ENCODE measurements at places on chromosomes 4 and X.

GRCh38 chr4:77146186-77147078 is 10.6 kb upstream of the CCNG2 start:
- no peak for DNase-seq

DNA sequence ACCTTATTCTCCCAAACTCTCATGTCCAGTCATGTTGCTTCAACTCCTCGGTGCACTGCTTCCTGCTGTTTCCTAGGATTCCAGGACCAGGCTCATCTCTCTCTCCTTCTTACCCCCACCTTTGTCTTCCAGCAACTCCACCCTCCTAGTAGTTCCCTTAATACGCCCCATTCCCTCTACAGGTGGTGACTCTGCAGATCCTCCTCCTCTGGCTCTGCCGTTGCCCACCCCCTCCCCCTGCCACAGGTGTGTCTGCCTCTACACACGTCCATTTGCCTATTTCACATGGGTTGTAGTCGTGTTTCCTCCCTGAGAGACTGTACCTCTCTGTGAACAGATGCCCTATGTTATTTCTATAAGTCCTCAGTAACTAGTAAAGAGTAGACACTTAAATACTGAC is 32.4 kb downstream of the CDS1 start:
- DNase-seq, result no peak

DNA sequence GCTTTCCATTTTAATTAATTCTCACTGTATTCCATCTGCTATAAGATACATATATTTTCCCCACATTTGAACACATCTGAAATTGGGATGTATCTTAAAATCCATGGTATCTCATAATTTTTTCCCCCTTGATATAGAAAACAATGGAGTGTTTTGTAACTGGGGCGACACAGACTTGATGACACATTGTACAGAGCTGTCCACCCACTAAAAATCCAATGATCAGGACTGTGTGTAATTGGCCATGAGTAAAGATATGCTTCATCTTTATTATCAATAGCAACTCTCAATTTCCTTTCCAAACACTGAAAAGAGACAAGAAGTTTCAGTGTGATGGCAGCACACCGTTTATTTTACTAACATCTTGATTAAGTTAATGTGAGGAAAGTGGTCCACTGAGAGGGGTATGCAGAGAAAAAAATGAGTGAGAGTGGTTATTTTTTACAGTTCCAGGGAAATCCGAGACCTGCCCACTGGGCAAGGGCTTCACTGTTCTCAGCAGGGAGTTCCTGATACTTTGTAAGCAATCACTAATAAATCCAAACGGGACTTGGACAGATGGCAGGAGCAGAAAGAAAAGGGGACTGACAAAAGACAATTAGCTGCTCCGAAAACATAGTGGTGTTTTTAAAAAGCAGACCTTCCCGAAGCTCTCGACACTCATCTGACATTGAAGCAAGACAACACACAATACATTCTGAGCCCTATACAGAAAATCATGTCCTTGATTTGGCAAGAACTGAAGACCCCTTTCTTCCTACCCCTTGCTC is 149.4 kb downstream of the TSPAN5 start:
- DNase-seq, result no peak

DNA sequence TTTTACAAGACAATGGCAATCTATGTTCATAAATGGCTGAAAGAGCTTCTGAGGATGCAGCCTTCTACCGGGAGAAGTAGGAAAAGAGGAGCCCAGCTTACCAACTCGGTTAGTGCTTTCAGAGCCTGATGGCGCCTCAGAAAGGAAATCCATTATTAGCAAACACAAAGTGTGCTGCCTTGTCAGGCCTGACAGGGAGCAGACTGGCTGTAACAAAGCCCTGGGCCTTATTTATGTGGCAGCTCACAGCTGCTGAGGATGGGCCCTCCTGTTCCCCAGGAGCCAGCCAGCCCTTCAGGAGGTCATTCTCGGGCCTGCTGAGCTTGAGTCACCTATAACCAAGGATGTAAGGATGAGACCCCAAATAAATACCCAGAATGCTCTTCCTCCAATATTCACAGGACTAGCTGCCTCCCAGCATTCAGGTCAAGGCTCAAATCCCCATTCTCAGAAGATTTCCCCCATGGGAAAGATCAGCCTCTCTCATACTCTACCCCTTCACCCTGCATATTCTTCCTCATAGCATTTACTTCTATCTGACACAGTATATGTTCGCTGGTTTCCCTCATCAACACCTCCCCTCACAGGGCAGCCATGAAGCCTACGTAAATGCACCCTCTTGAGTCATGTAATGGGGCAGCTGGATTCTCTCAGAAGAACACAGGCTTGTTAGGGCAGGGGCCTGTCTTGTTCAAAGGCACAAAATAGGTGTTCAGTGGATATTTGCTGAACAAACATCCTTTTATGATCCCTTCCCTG is 227.0 kb upstream of the RASGEF1B start:
- no peak for DNase-seq

GRCh38 chr4:150578745-150579501 is 3.0 kb upstream of the MAB21L2 start:
- peak; percentile 48 for DNase-seq

DNA sequence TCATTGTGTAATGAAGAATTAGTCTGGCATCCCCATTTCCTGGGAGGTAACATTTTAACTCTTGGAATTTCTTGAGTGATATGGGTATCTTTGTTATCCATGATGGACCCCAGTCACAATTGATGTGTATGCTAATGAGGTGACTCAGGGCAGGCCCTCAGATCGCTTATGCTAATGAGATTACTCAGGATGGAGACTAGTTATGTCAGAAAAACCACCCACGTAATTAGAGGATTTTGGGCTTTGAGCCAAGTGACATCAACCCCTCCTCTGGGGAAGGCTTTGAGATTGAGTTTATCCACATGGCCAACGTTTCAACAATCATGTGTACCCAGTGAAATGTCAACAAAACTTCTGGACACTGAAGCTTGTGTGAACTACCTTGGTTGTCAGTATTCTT is 772.7 kb downstream of the STPG2 start:
- no peak for DNase-seq

DNA sequence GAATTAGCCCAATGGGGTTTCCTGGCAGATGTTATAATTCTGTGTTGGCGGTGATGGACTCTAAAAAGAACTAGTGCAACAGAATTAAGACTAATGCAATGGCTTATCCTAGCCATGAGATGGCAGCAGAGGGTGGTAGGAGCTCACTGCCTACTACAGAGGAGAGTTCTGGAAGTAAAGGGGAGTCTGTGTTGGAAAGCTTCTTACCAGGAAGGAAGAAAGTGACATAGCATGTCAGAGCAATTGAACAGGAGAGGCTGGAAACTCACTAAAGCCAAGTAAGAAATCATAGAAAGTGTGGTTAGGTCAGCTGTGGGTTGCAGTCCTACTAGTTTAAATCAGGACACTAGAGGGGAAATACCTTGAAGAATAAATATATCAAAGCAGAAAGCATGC is 6.3 kb upstream of the TRPC5OS start:
- DNase-seq, result no peak

GRCh38 chr4:76211769-76212708 is 1.6 kb downstream of the SCARB2 start:
- no peak for DNase-seq

GRCh38 chr4:82744284-82744968 is 54.2 kb downstream of the SCD5 start:
- DNase-seq, result no peak

DNA sequence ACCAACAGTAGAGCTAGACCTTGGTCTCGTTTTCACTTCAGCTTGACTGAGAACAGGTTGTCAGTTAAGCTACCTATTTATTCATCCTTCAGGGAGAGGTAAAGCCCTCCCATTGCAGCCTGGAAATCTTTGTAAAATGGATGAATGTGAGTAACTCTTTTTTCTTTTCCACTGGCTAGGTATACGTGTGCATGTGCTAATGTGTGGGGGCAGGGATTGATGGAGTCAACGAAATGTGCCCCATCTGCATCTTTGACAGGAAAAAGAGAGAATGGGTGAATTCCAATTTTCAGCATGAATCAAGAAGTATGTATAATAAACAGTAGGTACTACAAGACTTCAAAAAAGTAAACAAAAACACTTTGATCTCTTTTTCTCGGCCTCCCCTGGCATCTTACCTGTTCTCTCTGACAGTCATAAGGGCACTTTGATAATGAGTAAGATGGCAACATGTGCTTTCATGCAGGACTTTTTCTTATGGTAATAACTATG is at the start of gene IL21:
Gene IL21 (minus strand): TSS at position 51 of the 492 bp plus-strand sequence. CDS start 55 bp downstream, outside the sequence.
- no peak for DNase-seq

GRCh38 chr4:31341601-31342359 is 621.6 kb downstream of the PCDH7 start:
- no peak for DNase-seq

GRCh38 chr4:25888781-25889180 is 25.2 kb upstream of the SMIM20 start:
- no peak for DNase-seq

DNA sequence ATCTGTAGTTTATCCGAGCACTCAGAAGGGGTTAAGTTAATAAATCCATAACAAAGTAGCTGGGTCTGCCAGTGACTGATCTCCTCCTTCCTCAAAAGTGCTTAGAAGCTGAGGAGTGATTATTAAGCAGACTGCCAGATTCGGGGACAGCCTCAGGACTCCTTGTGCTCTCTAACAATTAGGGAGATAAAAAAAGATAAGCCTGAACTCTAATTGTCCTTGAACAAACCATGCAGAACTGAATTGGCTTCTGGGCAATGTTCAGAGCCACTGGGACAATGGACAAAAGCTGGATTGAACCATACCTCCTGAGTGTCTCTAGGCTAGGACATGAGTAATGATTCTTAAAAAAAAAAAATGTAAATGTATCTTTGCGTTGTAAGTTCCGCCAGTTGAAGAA is 22.7 kb upstream of the GRPR start:
- DNase-seq, result no peak

GRCh38 chr4:70583952-70584834 is 7.9 kb upstream of the AMBN start:
- peak; percentile 97 for DNase-seq
